ENCODE measurements at places on chromosomes 2 and 18.
A peak's percentile ranks its signal among the peaks of the same experiment; 100 is the strongest.

- no peak for DNase-seq
Measured at GRCh38 chr2:128413014-128413717, 94.5 kb upstream of the HS6ST1 start.

GRCh38 chr2:209534228-209534627, 110.4 kb downstream of the MAP2 start:
- no peak for DNase-seq

- DNase-seq: no peak
Measured at GRCh38 chr2:112480530-112481049, 1.4 kb upstream of the TTL start.

GRCh38 chr18:37184209-37184868, 355.4 kb downstream of the KIAA1328 start:
- no peak for DNase-seq

GRCh38 chr2:217466805-217467204, 536.0 kb downstream of the TNS1 start:
- no peak for DNase-seq

DNA sequence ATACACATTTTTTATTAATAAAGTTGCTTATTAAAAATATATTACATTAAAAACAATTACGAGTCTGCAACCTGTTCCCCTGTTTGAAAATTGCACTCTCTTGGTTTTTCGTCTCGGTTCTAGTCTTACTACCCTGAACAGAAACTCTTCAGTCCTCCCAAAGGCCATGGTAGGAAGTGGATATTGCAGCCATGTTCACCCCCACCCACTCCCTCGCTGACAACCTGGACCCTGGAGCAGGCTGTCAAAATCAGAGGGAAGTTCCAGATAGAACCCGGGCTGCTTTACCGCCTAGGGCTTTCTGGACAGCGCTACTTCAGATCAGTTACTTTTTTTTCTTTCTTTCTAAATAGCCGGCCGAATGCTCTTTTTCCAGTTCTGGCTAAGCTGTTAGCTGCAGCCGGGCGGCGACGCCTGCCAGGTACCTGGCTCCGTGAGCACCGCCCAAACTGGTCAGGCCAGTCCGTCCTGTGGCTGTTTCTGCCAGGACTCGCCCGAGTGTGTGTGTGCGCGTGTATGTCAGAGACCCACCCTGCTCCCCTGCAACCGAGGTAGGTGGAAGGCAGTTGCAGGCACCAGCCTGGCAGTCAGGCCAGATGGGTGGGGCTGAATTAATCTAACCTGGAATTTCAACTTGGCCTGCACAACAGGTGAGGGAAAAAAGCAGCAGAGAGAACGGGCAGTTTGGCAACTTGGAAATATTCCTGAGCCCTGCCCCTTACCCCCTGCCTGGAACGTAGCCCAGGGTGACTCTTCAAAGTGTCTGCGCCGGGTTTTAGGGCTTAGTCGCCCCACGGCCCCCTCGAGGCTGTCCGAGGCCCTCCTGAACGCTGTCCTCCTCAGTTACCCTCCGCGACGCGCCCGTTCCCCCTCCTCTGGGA, 1.1 kb upstream of the TET3 start:
- no peak for DNase-seq

DNA sequence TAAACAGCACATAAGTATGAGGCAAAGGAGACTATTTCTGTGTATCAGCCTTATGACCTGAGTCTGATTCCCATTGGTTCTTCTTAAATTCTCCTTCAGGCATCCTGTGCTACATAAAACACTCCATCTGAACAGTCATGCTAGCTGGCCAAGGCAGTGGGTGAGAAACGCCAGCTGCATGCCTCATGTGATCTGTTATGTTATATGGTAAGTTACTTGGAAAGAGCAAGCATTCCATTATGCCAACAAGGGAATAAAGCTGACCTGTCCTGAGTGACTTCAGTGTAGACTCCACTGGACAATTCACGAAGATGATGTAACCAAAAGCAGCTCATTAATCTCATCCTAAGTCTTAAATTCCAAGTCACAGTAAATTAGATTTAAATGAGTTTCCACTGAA, 216.5 kb upstream of the FN1 start:
- no peak for DNase-seq

DNA sequence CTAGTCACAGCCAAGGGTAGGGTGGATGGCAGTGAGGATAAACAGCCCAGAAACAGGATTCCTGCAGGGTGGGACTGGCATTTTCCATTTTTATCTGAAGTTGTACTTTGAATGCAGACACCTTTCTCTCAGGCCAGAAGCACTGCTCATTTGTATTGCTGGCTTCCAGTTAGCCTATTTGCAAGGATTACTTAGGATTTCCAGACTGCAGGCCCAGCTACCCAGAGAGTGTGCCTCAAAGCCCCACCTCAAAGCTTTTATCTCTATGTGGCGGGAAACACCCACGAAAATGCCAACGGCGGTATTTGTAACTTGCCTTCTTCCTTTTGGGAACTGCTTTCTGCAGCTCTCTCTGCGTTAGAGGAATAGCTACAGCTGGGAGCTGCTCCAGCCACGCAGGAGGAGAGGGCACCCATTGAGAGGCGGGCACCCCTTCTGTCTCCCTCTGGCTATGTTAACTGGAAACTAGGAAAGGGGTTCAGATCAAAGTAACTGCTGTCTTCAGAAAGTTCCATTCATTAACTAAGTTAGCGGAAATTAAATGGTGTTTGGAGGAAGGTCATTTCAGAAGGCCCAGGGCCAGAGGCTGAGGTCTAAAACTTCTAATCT, 144.9 kb downstream of the TGIF1 start:
- peak; percentile 23 for DNase-seq

- DNase-seq: no peak
Measured at GRCh38 chr18:21369146-21369545, 127.1 kb downstream of the GREB1L start.

DNA sequence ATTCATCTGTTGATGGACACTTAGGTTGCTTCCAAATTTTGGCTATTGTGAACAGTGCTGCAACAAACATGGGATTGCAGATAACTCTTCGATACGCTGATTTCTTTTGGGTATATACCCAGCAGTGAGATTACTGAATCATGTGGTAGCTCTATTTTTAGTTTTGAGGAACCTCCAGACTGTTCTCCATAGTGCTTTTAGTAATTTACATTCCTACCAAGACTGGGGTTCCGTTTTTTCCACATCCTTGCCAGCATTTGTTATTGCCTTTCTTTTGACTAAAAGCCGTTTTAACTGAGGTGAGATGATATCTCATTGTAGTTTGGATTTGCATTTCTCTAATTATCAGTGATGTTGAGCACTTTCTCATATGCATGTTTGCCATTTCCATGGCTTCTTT, 200.3 kb downstream of the MBD5 start:
- no peak for DNase-seq

DNA sequence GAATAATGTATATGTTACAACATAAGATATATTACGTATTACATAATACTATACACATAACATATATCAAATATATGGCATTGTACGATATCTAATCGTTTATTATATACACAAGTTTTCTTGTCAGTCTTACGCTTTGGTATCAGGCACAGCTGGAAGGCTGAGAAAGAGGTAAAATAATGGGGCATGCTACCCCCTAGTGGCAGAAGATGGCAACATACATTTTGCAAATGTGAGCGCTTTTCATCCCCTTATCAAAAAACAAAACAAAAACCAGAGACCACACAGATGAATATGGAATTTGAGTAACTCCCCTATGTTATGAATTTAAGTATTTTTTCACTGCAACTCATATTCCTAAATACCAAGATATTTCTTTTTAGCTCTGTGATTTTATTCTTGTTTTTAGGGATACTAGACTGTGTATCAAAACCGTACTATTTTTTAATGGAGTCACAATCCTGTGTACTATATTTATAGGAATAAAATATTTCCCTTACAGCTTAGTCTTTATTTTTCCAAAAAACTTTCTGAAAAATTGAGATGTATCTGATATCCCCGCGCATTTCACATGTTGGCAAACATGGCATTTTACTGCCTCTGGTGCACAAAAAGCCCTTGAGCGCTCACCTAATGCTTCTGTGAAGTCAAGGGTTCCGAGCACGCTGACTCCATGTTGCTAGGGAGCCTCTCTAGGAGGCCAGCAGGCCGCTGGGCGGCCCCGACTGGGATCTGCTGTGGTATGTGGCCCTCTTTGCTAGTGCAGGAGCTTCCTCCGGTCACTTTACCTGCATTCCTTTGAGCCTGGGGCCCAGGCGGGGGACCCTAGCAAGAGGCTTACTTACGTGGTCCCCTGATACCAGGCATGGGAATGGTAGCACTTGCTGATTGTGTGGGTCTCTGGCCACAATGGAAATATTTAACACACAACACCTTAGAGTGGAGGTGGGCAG, 62.5 kb downstream of the SLC4A3 start:
- peak; percentile 32 for DNase-seq

- no peak for DNase-seq
Measured at GRCh38 chr18:45652303-45653080, 37.2 kb downstream of the SLC14A2 start.

- DNase-seq: no peak
Measured at GRCh38 chr2:201580486-201580885, 62.8 kb downstream of the TMEM237 start.

- DNase-seq: no peak
Measured at GRCh38 chr18:35426786-35427185, 49.6 kb upstream of the ZNF396 start.

DNA sequence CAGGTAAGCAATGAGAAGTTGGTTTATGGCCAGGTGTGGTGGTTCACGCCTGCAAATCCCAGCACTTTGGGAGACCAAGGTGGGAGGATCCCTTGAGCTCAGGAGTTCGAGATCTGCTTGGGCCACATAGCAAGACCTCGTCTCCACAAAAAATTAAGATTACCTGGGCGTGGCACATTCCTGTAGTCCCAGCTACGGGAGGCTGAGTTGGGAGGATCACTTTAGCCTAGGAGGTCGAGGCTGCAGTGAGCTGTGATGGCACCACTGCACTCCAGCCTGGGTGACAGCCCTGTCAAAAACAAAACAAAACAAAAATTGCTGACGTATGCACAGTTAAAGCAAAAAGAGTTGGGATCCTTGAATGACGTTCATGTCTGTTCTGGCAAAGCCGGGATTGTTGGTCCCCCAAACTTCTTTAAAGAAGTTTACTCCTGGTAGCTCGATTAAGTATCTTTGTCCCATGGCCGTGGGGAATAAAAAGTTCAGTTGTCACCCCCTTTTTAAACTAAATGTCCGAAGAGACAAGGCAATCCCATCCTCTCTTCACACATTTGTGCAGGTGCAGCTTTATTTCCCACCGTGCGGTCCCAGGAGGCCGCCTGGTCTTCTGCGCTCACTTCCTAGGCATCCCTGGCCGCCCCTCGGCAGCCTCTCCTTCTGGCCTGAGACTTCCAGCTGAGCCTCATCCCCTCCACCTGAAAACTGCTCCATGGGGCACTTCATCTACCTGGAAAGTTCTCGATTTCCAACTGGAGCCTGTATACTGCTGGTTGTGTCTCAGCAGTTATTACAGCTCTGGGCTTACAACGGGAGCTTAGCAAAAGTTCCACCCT, 762 bp upstream of the SPOPL start:
- no peak for DNase-seq

DNA sequence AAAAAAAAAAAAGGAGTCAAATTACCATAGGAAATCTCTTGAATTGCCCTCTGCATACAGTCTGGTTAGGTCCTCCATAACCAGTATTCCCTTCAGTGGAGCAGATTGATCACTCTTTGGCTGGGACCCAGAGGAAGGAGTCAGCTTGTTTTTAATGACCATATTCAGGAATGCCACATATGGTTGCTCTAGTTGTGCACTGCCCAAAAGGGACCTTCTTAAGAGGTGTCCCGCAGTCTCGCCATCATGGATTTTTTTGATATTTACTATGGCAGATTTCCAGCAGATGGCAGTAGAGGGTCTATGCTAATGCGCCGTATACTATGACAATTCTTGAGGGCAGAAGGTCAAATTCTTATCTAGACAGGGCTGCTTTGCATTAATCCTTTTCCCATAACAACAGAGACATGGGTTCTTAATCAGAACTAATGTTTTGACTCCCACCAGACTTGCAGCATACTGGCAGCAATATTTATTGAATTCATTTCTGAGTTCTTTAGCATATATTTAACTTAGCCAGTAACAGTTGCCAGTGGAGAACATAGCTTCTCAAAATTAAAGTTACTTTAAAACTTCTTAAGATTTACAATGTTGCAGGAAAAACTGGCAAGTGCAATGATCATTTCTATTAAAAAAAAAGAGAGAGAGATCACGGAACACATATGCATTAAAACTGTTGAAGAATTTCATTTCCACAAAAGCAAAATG, 31.8 kb upstream of the INPP4A start:
- peak; percentile 61 for DNase-seq

DNA sequence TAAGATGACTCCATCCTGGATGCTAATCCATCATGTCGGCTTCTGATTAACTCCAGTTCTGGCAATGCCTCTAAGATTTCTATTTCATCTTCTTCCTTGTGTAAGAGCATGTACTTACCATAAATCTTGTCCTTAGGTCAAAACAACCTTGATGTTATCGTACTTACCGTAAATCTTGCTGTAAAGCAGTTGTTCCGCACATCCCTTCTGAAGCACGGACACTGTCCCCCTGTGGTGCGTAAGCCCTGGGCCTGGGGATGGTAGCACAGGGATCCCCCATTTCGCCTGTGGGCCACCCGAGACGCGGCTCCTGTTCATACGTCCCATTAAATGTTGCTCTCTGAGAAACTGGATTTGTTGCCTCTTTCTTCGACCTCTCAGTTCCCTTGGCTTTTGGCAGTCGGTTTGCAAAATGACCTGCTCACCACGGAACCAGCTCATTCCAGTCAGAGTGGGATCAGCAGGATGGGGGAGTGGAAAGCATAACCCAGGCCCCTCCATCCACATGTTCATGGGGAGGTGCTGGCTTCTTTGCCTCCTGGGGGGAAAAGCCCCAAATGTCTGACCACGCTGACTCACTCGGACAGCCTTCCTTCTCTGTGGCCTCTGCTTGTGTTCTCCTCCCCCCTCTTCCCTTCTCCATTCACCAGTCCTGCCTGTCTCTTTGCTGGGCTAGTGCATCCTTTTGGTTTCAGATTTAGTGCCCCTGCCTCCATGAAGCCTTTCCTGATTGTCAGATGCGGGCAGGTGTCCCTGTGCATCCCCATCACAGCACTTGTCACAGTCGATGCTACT, 49.9 kb downstream of the RAB31 start:
- no peak for DNase-seq
